Foreskin keratinocyte (primary cell): ENCODE measurements at places on chromosomes 3 and 15.

DNA sequence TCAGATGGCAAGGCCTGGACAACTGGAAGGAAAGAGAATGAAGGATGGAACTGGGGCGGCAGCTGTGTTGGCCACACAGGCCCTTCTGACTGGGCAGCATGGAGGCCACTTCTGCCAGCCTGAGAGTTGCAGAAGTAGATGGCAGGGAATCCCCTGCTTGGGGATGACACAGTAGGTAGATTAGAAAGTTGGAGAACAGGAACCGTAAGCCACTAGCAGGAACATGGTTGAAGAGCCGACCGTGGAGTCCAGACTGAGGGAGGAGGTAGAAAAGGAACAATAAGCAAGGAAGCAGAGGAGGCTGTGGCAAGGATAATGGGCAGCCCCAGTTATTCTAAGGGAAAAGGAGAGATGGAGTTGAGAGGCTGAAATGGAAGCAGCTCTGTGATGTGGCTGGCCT, 26.4 kb upstream of the ZNF774 start:
- DNase-seq, result no peak

DNA sequence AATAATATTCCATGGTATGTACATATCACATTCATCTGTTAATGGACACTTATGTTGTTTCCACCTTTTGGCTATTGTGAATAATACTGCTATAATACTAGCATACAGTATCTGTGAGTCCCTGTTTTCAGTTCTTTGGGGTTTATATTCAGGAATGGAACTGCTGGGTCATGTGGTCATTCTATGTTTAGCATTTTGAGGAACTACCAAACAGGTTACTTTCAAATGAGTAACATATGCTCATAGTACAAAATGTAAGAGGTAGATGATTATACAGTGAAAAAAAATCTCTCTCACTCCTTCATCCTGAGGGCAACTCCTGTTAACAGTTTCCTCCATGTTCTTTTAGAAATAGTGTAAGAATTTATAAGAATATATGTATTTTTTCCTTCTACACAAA, 162.2 kb downstream of the PLD1 start:
- no peak for DNase-seq

DNA sequence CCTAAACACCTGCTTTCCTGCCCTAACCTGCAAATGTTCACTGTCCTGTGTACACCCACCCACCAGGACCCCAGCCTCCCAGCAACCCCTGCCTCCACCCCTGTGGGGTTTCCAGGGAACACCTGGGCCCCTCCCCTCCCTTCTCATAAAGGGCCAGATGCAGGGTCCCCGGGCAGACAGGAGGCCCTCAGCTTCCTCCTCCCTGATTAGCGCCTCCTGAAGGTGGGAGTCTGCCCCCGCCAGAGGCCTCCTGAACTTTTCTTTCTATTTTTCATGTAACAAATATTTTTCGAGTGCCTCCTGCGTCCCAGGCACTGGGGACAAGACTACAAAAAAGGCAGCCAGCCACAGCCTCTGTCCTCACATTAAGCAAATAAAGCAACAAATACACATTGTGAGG, 135.4 kb upstream of the LINGO1 start:
- DNase-seq, result no peak

DNA sequence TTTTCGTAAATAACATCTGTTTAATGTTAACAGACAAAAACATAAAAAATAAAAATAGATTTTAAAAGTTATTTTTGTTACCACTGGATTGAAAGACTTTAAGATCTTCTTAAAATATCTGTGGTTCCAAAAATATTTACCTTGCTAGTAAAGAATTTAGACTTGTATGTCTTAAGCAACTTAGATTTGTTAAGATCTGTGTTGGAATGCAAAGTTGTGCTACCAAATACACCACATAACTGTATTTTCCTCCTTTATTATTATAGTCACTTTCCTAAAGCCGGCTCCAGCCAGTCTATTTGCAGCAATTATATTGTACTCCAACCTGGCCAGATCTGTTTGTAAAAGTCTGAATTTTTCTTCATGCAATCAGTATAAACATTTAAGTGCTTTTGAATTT, 63.7 kb downstream of the SPRED1 start:
- no peak for DNase-seq

GRCh38 chr3:33377931-33378330, 62.3 kb downstream of the UBP1 start:
- peak; percentile 47 for DNase-seq
